ENCODE measurements at places on chromosomes 16 and 17.

- DNase-seq, result no peak
Observed at GRCh38 chr17:57522042-57523005, 222.8 kb downstream of the CCDC182 start.

GRCh38 chr17:43983515-43984411 lies 20.7 kb upstream of the NAGS start:
- DNase-seq, result no peak

GRCh38 chr16:85959686-85960085 lies 60.7 kb downstream of the IRF8 start:
- no peak for DNase-seq

DNA sequence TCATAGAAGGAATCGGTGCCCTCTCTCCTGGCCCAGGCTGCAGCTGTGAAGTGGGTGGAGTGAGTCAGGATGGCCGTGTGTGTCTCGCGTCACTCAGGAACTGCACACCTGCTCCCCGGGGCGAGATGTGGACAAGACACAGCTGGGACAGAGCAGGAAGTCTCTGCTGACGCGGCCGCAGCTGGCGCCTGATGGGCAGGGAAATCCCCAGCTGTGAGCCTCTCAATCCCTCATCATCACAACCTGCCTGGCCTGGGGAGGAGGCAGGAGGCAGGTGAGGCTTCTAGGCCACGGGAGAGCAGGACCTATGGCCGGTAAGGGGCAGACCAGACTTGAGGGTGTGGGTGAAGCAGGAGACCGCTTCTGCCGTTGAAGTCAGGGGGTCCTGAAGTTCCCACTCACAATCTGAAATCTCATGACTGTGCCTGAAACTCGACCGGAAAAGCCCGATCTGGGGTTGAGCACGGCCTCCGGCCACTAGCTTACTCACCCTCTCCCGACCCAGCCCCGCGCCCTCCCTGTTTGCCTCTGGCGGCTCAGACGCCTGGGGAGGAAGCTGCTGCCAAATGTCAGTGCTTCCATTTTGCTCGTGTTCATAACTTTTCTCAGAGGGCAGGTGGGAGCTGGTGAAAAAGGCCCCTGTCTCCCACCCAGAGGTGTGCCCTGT lies 1.1 kb upstream of the TRPV3 start:
- peak; percentile 28 for DNase-seq

DNA sequence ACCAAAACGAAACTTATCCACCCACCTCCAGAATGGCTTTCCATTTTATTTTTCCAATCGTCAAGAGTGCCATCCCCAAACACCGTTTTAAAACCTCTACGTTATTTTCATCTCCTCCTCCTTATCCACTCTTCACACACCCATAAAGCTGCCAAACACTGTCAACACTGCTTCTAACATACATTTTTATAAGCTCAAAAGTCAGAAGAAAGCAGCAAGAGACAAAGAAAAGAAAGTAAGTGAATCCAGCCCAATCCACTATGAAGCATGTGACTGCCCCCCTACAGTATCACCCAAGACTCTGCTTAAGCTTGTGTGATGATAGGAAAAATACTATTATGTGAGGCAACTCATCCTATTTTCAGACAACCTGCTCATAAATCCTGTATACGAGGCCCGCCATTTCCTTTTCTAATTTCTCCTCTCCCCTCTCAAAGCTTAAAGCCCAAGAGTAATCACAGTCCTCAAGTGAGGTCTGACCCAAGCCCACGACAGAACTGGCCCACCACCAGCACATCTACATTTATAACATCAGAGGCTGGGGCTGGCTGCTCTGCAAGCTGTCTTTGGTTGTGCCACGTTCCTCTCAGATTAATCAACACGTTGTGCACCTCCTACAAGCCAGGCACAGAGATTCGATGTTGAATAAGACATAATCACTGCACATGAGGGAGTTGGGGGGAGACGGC lies 16.3 kb downstream of the USP31 start:
- DNase-seq, result no peak

DNA sequence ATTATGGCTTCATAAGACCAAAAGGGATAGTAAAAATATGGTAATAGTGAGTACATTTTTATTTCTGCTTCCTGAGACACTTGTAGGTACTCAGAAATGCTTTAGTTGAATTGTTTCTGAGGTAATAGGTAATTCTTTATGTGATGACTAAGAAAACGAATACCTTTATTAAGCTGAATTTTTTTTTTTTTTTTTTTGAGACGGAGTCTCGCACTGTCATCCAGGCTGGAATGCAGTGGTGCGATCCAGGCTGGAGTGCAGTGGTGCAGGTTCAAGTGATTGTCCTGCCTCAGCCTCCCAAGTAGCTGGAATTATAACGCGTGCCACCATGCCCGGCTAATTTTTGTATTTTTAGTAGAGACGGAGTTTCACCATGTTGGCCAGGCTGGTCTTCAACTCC lies 1.9 kb downstream of the RAD51C start:
- no peak for DNase-seq

- no peak for DNase-seq
Observed at GRCh38 chr17:40064971-40065768, 2.4 kb downstream of the THRA start.

DNA sequence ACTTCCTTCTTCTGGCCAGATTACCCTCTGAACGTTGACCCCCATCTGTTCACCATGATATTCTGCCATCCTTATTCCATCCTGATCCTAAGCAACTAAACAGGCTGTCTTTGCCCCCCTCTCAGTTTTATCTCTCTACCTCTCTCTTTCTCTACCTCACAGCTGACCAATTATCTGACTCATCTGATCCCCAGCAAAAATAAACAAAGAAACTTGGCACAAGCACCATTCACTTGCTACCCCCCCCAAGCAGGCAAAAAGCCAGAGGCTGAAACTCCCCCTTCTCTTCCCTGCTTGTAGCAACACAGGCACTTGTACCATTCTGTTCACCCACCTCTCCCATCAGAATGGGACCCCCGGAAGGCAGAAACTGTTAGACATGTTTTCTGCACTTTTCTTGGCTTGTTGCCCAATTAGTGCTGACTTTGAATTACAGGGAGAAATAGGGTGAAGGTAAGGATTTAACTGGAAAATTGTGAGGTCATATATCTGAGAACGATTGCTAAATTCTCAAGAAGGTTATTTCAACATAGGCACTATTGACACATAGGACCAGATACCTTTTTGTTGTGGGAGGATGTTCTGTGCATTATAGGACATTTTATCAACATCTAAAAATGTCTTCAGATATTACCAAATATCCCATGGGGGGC lies 163.2 kb downstream of the TOX3 start:
- DNase-seq, result no peak

DNA sequence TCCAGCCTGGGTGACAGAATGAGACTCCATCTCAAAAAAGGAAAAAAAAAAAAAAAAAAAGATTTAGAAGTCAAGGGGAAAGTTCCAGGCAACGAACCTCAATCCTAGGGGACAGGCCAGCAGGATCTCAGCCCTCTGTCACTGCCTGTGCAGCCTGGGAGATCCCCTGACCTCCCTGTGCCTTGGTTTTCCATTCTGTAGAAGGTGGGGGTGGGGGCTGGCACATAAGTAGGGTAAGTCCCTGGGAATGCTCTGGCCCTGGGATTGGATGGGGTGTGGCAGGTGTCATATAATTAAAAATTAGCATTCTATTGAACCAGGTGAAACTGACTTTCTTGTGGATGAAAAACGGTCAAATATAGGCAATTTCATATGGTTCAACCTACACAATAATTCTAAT lies 90.5 kb downstream of the C16orf78 start:
- DNase-seq, result no peak

GRCh38 chr17:66807182-66807581 lies 27.7 kb upstream of the CACNG5 start:
- no peak for DNase-seq

- no peak for DNase-seq
Observed at GRCh38 chr16:63653044-63653839, 1468.6 kb downstream of the CDH11 start.

DNA sequence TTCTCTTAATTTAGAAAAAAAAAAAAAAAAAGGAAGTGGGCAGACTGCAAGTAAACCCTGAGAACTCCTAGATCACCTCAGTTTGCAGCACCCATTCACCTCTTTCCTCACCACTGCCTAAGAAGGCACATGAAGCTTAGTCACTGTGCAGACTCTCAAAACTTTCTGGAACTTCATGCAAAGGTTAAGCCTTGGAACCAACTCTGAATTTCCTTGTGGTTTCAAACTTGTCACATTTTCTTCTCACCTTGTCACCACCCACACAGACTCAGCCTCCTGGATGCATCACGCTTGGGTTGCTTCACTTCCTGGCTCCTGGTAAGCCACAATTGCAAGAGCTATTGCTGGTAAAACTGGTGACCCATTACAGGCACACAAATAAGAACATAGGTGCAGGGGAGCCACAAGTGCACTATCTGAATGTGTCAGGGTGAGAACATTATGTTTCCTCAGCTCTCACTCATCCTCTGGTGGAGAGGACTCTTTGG lies 15.0 kb upstream of the CPD start:
- peak; percentile 91 for DNase-seq

- no peak for DNase-seq
Observed at GRCh38 chr17:71989117-71989516, 131.7 kb upstream of the SOX9 start.

DNA sequence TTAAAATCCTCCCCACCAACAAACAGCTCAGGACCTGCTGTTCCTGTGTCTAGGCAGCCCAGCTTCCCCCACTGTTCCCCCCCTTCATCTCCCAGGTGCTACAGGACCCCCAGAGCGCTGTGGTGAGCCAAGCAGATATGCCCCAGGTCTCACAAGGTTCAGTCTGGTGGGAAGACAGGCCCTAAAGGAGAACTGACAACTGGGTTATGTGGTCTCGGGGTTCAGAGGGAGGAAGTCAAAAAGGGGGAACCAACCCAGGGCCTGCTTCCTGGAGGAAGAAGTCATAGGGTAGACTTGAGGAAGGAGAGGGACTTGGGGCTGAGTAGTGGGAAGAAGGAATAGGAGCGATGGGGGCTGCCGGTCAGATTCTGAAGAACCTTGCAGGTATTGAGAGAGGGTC lies 2.6 kb downstream of the RIPOR1 start:
- no peak for DNase-seq

DNA sequence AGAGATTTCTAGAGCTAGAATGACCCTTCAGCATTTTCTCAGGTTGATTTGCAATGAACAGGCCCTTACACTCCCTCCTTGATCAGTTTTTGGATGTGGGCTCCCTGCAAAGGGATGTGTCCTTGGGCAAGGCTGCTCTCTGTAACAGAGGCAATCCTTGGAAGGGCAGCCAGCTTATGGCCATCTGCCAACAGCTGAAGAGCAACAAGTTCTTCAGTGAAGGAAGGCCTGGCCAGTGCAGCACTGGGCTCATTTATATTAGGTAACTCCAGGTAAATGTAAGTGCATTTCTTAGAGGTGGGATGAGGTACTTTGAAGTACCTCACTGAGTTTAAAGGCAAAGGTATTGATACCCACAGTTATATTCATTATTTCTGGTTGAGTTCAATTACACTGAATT lies 114.3 kb upstream of the KCNJ16 start:
- DNase-seq, result no peak
